ENCODE measurements at places on chromosomes 7 and 10.

DNA sequence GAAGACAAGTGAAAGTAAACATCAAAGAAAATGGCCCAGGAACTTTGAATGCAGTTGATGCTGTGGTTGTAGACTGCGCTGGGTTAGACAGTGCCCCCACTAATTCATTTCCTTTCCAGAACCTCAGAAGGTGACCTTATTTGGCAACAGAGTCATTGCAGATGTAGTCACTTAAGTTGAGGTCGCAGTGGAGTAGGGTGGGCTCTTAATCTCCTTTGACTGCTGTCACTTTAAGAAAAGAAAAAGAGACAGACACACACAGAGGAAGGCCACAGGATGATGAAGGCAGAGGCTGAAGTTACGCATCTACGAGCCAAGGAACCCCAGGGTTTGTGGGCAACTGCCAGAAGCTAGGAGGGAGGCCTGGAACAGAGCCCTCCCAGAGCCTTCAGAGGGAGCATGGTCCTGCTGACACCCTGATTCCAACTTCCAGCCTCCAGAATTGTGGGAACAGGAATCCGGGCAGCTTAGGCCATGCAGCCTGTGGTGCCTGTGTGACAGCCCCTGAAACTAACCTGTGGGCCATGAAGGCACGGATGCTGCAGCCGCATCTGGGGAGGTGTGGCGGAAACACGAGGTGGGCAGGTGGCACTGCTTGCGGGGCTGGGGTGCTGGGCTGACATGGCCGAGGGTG lies 107.6 kb downstream of the PRKAG2 start:
- DNase-seq, result peak; percentile 39

DNA sequence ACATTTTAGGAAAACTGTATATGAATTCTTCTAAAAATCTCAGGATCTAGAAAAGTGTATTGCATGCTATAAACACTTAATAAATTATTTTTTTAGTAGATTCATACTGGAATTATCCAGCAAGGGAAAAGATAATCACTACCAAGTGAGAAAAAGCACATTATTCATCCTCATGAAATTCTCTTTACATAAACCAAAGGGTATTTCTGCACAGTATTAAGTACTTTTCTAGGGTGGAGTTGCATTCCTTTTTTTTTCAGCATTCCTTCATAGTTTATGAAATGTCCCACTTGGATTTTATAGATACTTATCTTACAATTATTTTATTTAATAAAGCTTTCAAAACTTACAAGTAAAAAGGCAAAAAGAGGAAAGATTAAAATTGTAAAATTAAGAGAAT lies 403.3 kb downstream of the HGF start:
- DNase-seq, result no peak

DNA sequence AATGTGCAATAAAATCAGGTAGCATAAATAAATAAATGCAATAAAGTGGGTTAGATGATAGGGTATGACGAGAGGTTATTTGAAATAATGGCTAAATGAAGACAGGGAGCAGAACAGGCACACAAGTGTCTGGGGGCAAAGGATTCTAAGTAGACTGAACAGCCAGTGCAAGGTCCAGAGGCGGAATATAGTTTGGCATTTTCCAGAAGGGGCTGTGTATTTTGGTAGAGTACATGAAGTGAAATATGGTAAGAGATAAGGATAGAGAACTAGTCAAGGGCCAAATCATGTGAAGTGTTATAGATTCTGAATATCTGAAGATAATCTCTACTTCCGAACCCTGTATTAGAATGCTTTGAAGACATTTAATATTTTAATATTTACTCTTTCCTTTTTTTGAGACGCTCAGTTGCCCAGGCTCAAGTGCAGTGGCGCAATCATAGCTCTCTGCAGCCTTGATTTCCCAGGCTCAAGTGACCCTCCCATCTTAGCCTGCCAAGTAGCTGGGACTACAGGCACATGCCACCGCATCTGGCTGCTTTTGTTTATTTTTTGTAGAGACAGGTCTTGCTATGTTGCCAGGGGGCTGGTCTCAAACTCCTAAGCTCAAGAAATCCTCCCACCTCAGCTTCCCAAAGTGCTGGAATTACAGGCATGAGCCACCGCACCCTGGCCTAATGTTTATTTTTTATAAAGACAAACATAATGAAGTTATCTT lies 44.4 kb upstream of the CD36 start:
- no peak for DNase-seq

- no peak for DNase-seq
Observed at GRCh38 chr10:81036257-81036656, 498.6 kb downstream of the SH2D4B start.

GRCh38 chr7:29145553-29146056 lies 732 bp downstream of the CPVL start:
- DNase-seq, result no peak

DNA sequence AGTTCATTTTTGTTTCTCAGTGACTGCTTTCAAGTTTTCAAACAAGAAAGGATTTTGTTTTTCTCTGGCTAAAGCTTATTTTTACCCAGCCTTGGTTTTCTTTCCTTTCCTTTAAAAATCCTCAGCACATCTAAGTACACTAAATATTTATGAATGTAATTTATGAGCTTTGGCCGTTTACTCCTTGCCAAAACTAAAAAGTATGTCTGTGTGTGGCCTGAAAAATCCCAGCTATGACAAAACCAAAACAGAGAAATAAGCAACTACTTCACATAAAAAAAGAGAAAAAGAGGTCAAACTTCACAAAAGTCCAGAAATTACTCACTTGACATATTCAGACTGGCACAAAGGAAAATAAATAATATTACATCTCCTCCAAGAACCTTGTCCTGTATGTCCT lies 365.1 kb upstream of the NFE2L3 start:
- DNase-seq, result no peak

DNA sequence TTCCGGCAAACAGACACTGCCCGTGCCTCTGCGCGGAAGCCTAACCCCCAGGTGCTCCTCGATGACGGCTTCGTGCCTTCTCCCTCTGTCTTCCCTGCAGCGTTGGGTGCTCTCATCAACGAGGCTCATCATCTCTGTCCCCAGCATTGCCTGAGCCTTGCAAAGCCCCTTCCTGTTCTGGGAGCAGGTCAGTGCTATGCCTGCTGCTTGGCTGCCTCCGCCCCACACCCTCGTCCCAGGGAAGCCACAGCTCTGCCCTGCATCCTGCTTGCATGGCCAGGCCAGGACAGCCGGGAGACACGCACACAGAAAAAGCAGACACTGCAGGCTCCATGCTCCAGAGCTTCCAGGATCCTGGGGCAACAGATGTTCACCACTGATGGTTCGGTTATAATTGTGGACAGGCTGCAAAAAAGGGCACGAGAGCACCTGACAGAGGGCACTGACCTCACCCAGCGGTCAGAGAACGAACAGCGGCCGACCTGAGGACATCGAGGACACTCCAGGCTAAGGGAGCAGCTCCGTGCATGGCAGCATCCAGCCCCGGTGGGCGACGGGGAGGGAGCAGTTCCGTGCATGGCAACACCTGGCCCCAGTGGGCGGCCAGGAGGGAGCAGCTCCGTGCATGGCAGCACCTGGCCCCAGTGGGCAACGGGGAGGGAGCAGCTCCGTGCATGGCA lies 265.5 kb downstream of the PTPRN2 start:
- no peak for DNase-seq

DNA sequence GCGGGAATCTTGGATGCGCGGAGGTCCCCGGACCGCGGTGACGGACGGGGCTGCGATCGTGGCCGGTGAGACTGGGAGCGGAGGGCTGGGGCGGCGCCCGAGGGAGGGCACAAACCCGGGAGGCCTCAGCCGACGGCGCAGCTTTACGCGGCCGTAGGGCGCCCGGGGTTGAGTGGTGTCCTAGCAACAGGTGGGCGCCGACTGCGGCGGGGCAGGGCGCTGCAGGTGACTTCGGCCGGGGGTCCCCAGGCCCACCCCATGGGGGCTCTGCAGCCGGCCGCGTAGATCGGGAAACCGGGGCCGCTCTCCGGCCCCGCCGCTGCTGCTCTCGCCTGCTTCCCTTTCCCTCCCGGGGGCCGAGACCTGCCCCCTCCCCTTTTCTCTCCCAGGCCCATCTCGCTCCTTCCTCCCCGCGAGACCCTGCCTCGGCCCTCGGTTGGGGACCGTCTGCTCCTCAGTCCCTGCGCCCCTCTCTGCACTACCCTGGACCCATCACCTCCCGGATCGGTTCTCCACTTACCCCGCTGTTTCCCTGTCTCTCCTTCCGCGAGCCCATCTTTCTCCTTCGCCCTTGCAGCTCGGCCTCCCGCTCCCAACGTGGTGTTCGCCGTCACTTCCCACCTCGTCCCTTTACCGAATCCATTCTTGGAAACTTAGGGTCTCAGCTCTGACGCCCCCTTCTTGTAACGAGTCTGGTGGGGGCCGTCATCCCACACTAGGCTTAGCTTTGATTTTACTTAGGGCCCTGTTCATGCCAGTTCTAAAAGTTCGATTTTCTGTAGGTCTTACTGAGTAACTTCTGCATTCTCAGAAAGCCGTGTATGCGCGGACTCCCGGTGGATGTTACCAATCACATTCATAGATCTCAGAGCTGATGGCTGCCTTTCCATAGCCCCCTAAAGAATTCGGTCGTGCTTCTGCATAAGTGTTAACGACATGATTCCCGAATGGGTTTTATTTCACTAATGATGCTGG lies 18.5 kb upstream of the ACBD5 start:
- DNase-seq, result peak; percentile 44

DNA sequence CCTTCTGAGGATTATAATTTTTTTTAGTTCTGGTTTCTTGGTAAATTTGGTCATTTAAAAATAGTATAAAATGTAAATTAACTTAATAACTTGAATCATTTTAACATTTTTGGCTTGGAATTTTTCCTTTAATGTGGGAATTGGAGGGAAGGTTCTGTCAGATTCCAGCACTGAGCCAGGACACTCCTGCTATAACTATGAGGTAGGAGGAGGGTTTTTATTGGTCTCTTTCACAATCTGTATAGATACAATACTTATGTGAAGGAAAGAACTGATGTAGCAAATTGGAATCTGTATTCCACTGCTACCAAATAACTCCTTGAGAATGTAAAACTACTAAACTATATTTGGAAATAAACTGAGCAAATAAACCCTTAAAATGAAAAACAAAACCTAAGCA lies 3.2 kb downstream of the PRKG1 start:
- no peak for DNase-seq
